GM06990 (cell line): ENCODE measurements at places on chromosomes 7 and 10.

DNA sequence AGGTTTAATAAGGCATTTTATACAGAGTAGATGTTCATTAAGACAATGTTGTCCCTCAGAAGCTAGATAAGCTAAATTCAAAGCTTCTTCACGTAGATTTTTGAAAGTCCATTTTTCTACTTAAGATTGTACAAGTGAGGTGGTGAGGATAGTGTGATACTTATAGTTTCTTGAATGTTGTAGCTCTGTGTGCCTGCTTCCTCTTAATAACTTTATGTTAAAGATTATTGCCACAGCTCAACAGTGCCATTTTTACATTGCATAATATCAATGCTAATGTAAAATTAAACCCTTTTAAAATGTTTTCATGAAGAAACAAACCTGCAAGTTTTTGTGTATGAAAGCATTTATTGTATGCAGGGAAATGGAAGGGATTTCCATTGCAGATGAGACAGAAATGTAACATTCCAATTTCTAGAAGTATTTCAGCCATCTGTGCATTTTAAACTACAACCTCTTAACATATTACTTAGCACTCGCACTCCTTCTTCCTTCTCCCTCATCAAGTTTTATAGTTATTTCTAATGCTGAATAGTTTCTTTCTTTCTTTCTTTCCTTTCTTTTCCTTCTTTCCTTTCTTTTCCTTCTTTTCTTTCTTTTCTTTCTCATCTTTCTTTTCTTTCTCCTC is 212.0 kb downstream of the TWIST1 start:
- DNase-seq, result no peak

DNA sequence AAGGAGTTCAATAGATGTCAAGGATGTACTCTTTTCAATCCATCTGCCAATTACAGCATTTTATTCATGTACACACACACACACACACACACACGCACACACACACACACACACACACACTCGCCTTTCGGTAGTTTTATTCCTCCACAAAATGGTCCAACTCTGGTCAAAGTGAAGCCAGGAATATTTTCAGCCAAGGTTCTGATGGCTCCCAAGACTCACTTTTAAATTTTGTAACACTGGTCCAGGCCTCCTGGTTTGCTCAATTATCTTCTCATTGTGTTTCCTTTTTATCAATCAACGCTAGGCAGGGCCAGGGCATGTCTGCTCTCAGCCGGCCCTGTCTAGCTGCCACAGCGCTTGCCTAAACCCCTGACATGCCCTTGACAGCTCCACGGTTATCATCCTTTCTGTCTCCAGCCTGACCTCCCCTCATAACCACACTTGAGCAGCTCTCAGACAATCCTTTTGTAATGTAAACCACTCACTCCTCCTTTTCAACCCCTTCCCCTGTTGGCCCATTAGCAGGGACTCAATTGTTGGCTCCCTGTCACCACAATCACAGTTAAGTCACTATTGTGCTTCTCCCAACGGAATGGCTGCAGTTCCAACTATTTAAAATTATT is 115.1 kb downstream of the ICA1 start:
- DNase-seq, result no peak

DNA sequence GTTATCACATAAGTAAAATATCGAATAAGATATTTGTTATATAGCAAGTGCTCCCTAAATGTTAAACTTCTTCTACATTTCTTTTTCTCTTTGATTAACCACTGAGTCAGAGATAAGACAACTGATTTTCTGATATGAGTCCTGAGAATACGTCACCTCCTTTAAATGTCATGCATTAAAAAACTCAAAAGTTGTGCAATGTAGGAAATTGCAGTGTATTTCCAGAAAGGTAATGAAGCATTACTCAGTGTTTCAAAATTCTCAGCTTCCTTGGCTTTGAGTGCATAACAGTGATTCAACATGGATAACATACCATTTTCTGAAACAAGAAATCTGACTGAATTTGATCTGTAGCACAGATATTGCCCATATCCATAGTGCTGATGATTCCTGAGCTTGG is 155.8 kb downstream of the BMPER start:
- no peak for DNase-seq

GRCh38 chr7:88200261-88200660 is 19.6 kb downstream of the SRI start:
- no peak for DNase-seq

DNA sequence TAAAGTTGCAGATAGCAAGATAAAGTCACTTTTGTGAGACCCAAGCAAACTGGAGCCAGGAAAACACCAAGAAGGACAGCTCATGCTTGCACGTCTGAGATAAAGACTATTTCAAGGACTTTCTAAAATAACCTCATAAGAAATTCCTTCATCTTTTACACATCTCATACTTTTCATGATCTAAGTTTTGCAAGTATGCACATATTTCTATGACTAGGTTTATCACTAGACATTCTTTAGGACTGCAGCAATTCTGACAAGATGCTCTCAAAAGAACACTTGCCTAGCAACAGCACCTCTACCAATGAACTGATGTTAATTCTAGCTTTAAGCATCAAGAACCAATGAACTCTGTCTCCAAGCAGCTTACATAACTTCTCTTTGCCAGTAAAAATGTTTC is 457.6 kb downstream of the SEMA3D start:
- no peak for DNase-seq

- no peak for DNase-seq
Measured at GRCh38 chr10:32189400-32190084, 133.3 kb upstream of the KIF5B start.

DNA sequence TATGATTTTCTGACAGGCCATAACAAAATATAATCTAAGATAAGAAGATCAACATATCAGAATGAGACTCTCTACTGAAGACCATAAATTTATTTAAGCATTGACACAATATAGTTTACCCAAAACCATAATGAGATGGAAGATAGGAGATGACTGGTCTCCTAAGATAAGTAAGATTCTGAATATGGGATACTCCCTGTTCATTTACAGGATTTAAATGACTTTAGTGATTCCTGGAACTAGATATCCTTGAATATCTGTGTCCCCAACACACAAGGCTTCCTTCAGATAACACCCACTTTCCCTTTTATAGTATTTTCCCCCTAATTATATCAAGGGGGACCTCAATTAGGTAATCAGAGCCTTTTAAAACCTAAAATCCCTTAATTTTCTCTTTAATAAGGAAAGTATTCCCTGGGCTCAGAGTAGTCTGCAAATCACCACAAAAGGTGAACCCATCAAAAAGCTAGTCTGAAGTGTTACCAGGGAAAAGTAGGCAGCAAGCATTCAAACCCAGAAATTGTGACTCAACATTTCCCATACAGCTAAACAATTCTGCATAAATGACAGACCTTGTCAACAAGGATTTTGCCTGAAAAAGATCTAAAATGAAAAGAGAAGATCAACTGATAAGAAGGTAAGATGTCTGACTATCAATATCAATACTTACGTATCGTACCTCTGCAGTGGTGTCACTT is 99.9 kb downstream of the CNOT4 start:
- DNase-seq, result no peak

GRCh38 chr7:125526958-125527357 is 597.3 kb upstream of the POT1 start:
- no peak for DNase-seq

GRCh38 chr10:3148994-3149393 is 23.6 kb downstream of the PITRM1 start:
- DNase-seq, result no peak

GRCh38 chr7:148856578-148856881 is 27.6 kb downstream of the EZH2 start:
- DNase-seq, result no peak

DNA sequence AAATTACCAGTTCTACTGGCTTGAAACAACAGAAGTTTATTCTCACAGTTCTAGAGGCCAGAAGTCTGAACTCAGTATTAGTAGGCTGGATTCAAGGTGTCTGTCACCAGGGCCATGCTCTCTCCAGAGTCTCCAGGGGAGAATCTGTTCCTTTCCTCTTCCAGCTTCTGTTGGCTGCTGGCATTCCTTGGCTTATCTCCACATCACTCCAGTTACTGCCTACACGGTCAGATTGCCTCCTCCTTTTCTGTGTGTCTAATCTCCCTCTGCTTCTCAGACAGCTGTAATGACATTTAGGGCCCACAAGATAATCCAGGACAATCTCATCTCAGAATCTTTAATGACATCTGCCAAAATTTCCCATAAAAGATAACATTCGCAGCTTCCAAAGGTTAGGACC is 36.6 kb downstream of the MAPK8 start:
- DNase-seq, result no peak

- no peak for DNase-seq
Measured at GRCh38 chr7:156684251-156684650, 43.7 kb downstream of the RNF32 start.

- DNase-seq, result no peak
Measured at GRCh38 chr7:36096460-36097095, 56.5 kb upstream of the EEPD1 start.
